ENCODE measurements at places on chromosomes 6 and 20.

DNA sequence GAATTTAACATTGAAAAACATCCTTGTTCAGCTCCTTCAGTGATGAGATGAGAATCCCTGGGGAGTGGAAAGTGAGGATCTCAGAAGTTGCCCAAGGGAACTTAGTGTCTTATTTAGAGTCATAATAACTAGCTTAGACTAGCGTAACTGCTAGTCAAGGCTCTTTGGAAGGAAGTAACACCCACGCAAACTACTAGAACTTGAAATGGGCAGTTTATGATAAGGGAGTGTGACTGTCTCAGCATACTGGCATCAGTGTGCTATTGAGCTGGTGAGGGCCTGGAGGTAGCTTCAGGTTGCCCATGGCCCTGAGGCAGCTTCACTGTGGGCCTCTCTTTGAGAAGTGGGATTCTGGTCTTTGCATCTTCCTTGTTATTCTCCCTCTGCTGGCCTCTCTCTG lies 40.1 kb downstream of the SLX4IP start:
- no peak for DNase-seq

DNA sequence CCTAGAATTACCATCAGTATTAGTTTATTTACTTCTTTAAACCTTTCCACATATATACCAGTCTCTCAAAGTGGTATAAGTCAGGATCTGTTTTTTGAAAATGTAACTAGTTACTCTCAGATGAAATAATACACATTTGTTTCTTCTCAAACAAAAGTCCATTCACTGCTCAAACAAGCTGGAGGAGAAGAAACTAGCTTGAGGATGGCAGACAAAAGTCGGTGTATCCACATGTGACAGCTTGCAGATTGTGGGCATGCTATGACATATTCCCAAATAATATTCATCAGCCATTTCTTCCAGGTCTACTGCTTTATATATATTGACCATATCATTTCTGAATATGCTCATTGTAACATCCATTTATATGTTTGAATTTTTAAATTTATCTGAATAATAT lies 197.4 kb upstream of the KCNQ5 start:
- DNase-seq = no peak

GRCh38 chr6:32853541-32854375 lies at the start of the genes PSMB9 and TAP1:
Gene PSMB9, plus strand, starts transcription at chr6:32854192. Its CDS starts 38 bp downstream, at chr6:32854230.
Gene TAP1, minus strand, starts transcription at chr6:32853704. Its CDS starts 68 bp downstream, at chr6:32853636.
- DNase-seq = peak; percentile 84

DNA sequence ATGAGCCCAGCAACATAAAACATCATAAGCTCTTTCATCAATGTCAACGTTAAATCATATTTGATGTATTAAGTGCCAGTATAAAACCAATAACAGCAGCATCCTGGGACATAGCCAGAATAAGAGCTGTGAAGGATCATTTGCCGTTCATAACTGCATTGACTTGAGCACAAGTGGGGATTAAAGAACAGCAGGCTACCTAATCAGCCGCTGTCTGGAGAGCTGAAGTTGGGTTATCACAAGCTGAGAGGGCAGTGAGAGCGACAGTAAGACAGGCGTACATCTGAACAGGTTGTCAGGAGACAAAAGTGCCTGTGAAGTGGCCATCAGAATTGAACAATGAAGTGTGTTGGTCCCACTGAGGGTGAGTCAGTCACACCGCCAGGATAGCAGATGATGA lies 269.6 kb downstream of the GRIK2 start:
- DNase-seq = no peak

GRCh38 chr6:139882234-139882633 lies 507.8 kb upstream of the CITED2 start:
- no peak for DNase-seq

Measured in T1000 (cell line).